Activated naive CD4-positive, alpha-beta T cell treated with anti-CD3 and anti-CD28 coated beads for 36 hours (primary cell): ENCODE measurements at places on chromosomes 12 and 14.
A peak's percentile ranks its signal among the peaks of the same experiment; 100 is the strongest.

DNA sequence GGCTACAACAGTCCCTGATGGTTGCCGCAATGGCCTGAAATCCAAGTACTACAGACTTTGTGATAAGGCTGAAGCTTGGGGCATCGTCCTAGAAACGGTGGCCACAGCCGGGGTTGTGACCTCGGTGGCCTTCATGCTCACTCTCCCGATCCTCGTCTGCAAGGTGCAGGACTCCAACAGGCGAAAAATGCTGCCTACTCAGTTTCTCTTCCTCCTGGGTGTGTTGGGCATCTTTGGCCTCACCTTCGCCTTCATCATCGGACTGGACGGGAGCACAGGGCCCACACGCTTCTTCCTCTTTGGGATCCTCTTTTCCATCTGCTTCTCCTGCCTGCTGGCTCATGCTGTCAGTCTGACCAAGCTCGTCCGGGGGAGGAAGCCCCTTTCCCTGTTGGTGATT is 16.9 kb downstream of the GPRC5A start:
- no peak for DNase-seq

DNA sequence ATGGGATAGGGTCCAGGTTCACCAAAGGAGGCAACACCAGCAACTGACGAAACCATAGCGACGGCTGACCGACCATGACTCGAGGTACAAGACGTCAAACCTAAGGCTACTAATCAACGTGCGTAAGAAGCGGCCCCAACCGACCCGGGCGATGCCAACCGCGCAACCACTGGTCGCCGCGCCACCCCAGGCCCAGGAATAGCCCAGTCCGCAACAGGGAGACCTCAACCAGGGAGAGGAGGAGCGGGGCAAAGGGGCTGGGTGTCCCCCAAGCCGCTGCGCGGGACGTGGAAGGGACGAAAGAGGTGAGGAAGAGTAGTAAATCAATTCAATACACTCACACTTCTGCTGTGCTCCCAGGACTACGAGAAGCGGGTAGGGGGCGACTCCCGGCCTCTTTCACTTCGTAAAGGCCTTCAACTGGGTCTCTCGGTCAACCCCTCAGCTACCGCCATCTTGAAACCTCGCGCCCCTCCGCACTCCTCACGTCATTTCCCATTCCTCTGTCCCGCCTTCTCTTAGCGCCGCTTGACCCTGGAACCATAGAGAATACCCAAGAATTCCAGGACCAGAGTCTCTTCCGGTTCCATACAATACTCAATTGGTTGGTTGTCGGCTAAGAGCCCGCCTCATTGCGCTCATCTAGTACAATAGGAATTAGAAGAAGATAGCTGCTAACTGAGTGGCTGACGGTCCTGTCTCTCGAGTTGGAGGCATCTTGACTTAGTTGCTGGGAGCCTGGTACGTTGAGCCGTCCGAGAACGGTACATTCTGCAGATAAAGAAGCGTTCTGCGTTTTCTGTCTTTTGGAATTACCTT is at the start of the genes C12orf60 and WBP11:
TSS of gene C12orf60 (plus strand) at position 660 of the 819 bp plus-strand sequence. CDS start 19,266 bp downstream, outside the sequence.
TSS of gene WBP11 (minus strand) at position 468 of the 819 bp plus-strand sequence. CDS start 2,095 bp downstream, outside the sequence.
- DNase-seq = peak; percentile 94

DNA sequence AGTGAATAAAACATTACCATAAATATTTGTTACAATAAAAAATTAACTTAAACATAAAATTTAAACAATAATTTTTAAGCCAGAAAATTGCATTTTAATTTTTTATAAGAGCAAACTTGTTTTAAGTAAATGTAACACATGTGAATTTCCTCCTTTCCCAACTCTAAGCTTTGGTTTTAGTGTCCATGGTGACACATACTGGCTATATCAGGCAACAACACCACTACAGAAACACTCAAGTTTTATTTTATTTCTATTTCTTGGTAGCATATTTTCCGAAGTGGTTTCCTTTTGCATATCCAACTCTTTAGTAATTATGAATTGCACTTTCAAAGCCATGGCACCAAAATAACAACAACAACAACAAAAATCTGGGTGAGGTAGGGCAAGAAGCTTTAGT is 2.2 kb downstream of the NELL2 start:
- no peak for DNase-seq

- DNase-seq = peak; percentile 47
Measured at GRCh38 chr12:120125792-120126634, 9.5 kb upstream of the RAB35 start.

DNA sequence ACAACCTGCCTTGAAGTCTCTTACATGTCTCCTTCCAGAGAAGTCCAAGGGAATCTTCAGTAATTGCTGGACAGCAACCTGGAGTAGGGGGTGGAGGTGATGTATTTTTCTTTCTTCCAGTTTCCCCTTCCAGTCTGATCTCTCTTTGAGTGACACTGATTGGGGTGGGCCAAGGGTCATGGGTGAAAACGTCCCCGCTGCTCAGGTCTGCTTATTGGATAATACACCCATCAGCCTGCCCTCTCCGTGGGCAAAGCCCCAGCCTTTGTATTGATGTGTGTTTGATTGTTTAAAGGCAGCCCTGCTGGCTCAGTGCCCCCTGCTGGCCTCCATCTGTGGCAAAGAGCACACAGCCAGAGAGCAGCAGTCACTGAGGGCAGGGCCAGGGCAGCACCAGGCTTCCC is 35.7 kb upstream of the ATP2A2 start:
- peak; percentile 56 for DNase-seq

GRCh38 chr12:24557738-24558137 is 391.2 kb downstream of the BCAT1 start:
- DNase-seq = no peak

GRCh38 chr14:99131632-99132271 is 140.2 kb downstream of the BCL11B start:
- DNase-seq = no peak

- DNase-seq = no peak
Measured at GRCh38 chr14:61266891-61267740, 14.0 kb downstream of the TMEM30B start.

DNA sequence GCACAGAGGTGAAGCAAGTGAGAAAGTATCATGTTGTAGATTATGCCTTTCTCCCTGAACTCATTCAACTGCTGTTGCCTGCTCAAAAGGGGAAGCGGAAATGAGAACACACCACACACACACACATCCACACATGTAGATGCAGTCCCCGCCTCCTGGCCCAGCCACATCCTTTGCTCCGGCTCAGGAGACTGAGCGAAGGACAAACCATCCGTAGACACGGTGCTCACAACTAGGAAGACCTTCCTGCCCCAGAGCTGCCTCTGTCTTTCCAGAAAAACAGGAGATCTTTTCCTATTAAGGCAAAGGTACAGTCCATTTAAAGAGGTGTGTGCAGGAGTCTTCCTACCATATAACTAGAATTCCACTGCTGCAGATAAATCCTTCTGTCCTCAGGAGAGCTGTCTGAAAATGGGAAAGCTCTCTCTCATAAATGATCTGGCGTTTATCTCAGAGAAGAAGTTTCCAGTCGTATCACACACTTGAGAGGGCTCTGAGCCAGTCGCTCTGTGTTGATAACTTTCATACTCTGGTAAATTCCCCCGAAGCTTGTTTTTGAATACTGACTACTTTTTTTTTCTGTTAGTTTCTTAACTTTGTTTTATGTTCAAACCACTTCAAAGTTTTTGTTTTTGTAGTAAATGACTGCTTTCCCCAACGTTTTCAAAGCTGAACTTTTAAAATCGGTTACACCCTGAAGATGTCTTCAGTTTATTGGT is at the start of gene TESPA1:
TSS of gene TESPA1 (minus strand) at position 105 of the 719 bp plus-strand sequence. CDS start 10,200 bp downstream, outside the sequence.
- peak; percentile 94 for DNase-seq

DNA sequence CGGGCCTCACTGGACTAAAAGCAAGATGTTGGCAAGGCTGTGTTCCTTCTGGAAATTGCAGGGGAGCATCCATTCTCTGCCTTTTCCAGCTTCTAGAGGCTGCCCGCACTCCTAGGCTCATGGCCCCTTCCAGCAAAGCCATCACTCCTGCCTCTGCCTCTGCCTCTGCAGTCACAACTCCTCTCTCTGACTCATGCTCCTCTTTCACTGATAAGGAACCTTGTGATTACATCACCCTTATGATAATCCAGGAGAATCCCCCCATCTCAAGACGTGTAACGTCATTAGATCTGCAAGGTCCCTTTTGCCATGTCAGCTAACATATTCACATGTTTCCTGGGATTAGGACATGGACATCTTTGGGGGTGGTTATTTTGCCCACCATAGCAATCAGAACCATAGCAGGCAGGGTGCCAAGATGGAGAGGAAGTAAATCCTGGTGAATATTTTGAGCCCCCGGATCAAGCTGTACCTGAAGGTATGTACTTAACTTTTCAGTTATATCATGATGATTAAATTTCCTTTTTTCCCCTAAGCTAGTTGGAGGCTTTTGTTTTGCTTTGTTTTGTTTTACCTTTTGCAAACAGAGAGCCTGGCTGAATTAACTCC is 123.6 kb downstream of the SCARB1 start:
- DNase-seq = no peak

GRCh38 chr14:51118993-51119392 is 24.1 kb upstream of the TRIM9 start:
- DNase-seq = no peak

GRCh38 chr12:64752833-64753238 is 6.4 kb downstream of the GNS start:
- DNase-seq = no peak

DNA sequence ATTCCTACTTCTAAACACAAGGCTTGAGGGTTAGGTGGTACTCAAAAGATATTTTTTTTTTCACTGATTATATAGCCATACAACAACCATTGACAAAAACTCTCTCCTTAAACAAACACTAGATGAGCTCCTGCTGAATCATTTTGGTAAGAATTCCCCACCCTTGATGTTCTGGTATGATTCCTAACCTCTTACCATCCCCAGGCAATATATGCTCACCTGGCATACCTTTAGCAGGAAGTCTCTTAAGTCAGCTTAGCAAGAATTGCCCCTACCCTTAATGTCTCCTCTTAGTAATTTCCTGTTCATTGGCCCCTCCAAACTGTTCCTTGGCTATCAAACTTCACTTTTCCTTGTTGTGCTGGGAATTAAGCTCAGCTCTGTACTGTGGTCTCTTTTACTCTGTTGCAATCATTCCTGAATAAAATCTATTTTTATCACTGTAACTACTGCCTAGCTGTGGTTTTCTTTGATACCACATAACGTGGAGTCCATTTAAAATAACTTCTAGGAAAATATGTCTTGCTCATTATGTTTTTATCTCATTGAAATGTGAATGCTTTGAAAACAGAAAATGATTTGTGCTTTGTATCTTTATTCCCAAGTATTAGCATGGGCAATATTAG is 712.6 kb downstream of the SLC16A7 start:
- no peak for DNase-seq

GRCh38 chr12:66240096-66240820 is 51.2 kb downstream of the IRAK3 start:
- DNase-seq = no peak

- no peak for DNase-seq
Measured at GRCh38 chr14:59677771-59678231, 101.2 kb upstream of the CCDC175 start.
